ENCODE measurements at places on chromosomes 6 and 20.

- DNase-seq: peak; percentile 20
Observed at GRCh38 chr6:46128476-46128875, 1.3 kb upstream of the ENPP4 start.

DNA sequence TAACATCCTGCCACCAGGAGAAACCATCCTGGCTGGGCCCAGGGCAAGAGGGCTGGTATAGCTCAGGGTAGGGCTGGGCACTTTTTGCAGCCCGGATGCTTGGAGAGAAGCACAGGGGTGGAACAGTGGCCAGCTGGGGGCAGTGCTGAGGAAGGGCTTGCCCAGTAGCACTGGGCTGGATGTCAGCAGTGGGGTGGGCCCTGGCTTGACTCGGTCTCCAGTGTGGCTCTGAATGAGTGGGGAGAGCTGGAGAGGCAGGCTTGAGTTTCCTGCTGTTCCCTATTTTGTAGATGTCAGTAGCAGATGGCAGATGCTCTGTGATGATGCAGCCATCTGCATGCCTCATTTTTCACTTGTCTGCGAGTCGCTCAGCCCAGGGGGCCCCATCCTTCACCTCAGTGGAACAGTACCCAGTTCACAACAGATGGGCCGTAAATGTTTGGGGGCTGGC, 56.3 kb upstream of the TULP1 start:
- DNase-seq: peak; percentile 37

DNA sequence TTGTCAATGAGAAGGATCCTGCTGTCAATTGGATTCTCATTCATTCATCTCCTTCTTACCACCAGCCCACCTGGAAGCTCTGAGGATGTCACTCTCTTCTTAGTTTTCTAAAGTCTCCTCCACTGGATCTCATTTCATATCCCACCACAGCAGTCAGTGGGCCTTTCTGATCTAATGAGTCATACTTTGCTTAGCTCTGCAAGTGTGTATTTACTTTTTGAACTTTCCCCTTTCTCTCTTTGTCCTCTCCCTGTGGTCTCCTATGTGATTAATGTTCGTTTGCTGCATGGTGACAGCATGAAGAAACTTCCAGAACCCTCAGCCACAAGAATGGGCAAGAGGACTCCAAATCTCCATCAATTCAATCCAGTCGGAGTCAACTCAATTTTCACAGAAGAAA, 63.6 kb upstream of the SYNDIG1 start:
- DNase-seq: no peak

DNA sequence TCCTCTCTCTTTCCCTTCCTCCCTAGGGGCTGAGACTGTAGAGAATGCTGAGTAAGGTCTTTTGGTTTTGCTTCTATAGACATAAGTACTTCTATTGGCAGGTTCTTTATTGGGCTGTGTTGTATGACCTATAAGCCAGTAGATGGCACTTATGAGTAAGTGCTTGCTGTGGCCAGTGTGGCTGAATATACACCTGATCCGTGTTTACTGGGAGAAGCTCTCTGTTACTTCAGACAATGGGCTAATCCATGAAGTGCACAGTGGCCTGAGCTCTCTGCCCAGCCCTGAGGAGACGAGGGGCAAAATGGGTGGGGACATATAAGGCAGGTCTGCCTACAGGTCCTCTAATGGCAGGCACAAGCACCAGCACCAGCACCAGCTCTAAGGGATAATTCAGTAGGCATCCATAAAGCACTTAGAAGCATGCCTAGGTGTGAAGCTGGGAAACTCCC, 610.3 kb downstream of the RNF144B start:
- DNase-seq: no peak

- DNase-seq: no peak
Observed at GRCh38 chr6:25832307-25832662, 433 bp upstream of the SLC17A1 start.
